ENCODE measurements at places on chromosomes 2 and 18. TPM values are rescaled to one million over a fixed set of nuclear protein-coding genes. Genes with fewer than 3 reads are reported as not detected.

The ARHGEF33 gene
- not detected for total RNA-seq

The FSHR gene
- not detected for total RNA-seq

The CYP27C1 gene
- not detected for total RNA-seq

The CBLN2 gene
- total RNA-seq: not detected

The CKAP2L gene
- total RNA-seq: 19.8 TPM

The NGEF gene
- 2.2 TPM for total RNA-seq

The TMEM182 gene
- total RNA-seq: 1.7 TPM

The MITD1 gene
- 16.8 TPM for total RNA-seq

The ABCB11 gene
- total RNA-seq: not detected

The CNDP2 gene
- 78.2 TPM for total RNA-seq

The PTMA gene
- 1,171 TPM for total RNA-seq

The PTPRN gene
- total RNA-seq: 9.8 TPM

The RRM2 gene
- 186 TPM for total RNA-seq

The GPR155 gene
- total RNA-seq: 0.74 TPM

The KCNIP3 gene
- total RNA-seq: 2.0 TPM
